ENCODE measurements at places on chromosomes 11 and 22.

- no peak for DNase-seq
Measured at GRCh38 chr11:111879637-111879960, 258 bp downstream of the CFAP68 start.

DNA sequence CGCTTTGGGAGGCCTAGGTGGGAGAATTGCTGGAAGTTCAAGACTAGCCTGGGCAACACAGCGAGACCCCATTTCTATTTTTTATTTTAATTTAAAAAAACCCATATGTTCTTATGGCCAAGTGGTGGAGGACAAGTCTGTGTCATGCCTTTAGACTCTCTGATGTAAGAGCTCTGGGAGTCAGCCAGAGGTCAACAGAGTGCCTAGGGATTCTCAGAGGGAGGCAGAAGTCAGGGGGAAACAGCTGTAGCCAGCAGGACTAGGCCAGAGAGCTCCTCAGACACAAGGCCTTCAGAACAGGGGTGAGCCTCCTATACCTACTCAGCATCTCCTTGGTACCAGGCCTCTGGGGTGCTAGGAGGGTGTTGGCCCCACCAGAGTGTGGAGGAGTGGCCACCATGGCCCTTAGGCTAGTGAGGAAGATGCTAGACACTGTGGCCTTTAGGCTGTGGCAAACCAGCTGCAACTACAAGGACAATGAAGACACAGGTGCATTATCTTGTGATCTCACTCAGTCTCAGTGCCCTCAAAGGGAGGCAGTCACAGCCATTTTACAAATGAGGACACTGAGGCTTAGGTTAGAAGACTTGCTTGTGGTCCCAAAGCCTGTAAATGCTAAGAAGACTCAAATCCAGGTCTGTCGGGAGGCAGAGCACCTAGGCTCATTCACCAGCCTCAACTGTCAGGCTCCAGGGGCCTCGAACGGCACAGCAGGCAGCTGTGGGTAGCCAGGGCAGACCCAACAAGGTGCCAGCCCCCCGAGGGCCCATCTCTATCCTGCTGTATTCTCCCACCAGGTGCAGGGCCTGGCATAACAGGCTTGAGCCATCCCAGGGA is 5.0 kb downstream of the ZP1 start:
- peak; percentile 87 for DNase-seq

- DNase-seq = peak; percentile 24
Measured at GRCh38 chr11:76778874-76779273, 4.3 kb upstream of the TSKU start.

- no peak for DNase-seq
Measured at GRCh38 chr11:132742929-132743328, 789.4 kb downstream of the OPCML start.

GRCh38 chr11:128302425-128303186 is 284.8 kb downstream of the ETS1 start:
- no peak for DNase-seq

GRCh38 chr11:125950178-125950490 is 4.3 kb downstream of the VSIG10L2 start:
- DNase-seq = no peak

DNA sequence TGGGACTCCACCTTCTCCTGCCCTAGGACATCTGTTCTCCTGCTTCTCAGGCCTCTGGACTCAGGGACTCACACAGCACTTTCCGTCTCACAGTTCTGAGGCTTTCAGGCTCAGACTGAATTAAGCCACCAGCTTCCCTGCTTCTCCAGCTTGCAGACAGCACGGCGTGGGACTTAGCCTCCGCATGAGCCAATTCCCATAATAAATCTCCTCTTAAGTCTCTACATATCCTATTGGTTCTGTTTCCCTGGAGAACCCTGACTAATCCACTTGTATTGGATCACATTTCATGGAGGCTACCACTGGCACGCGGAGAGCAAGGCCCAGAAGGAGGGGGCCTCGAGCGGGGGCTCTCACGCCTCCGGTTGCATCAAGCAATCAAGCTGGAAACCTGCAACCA is 1313.6 kb downstream of the TBC1D22A start:
- no peak for DNase-seq

- DNase-seq = no peak
Measured at GRCh38 chr11:59728913-59729312, 15.3 kb upstream of the OR10V1 start.

DNA sequence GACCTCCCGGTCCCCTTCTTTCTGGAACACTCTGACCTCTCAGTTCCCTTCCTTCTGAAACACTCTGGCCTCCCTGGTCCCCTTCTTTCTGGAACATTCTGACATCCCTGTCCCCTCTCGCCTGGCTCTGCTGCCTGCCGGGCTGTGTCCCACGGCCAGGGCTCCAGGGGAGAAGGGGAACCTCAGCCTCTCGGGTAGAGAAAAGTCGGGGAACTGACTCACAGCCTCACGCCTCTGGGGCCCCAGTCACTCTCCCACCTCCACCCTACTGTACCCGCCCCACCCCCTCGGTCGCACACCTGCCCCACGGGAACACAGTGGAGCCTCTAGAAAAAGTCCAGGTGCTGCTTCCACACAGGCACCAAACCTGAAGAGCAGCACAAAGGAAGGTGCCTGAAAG is 93.3 kb downstream of the BRD1 start:
- no peak for DNase-seq

DNA sequence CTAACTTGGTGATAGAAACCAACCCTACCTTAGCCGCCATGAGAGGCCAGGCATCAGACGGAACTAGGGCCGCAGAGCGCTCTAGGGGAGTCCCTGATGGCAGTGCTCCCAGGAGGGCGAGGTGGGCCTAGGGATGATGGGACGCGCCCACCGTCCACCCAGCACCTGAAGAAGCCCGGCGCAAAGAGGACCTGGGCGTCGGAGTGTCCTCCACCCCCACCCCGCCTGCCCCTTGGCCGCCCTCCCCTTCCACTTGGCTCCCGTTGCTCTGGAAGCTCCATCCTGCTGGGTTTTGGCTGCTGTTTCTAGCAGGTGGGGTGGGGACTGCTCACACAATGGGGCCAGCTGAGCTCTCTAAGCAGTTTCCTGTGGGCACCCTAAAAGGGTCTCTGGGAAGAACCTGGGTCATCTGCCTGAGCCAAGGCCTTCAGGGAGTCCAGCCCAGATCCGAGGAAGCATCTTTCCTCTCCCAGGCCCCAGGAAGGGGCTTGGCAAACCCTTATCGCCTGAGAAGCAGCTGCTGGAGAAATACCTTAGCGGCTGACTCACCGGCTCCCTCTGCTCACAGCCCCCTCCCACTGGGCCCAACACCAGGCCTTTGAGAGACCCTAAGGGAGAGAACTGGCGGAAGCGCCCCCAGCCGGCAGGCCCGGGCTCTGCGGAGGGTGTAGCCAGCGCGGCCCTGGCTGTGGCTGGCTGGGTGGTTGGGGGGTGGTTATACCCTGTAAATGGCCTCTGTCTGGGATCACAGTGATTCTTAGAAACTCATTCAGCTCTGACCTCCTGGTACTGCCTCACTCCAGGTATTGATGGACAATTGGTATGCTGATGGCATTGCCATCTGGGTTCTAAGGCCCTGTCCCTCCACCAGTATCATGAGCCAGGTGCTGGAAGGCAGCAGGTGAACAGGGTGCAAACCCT is 19.3 kb downstream of the CREB3L1 start:
- DNase-seq = peak; percentile 95

Measured in EH (cell line).